Endodermal cell (in vitro differentiated cells): ENCODE measurements at places on chromosomes 11 and 22. TPM values are rescaled to one million over a fixed set of nuclear protein-coding genes. Genes with fewer than 3 reads are reported as not detected.
A peak's percentile ranks its signal among the peaks of the same experiment; 100 is the strongest.

DNA sequence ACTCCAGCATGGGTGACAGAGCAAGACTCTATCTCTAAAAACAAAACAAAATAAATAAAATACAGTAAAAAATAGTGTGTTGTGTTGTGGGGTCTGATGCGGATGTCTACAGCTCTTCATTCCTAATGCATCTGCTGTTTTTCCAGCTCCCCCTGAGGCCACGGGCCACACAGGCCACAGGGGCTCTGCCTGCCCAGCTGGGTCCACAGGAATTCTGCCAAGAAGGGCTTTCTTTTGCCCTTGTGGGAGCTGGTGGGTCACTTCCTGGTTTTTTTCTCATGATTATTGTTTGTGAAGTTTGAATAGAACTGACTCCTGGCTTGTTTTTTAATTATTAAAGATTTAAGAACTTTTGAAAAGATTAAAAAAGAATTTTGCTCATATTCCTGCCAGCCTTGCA, 67.4 kb upstream of the CLDN5 start:
- H3K4me1 ChIP-seq = no peaks in the 10 kb centered on the region
- H3K27me3 ChIP-seq = no peaks in the 10 kb centered on the region
- DNase-seq = no peak
- H3K27ac ChIP-seq = no peak overlapping the region

GRCh38 chr11:130156108-130157022, 3.2 kb upstream of the ST14 start:
- H3K36me3 ChIP-seq = peaks cover 4% of the 10 kb centered on the region
- H3K27me3 ChIP-seq = peaks cover 39% of the 10 kb centered on the region

DNA sequence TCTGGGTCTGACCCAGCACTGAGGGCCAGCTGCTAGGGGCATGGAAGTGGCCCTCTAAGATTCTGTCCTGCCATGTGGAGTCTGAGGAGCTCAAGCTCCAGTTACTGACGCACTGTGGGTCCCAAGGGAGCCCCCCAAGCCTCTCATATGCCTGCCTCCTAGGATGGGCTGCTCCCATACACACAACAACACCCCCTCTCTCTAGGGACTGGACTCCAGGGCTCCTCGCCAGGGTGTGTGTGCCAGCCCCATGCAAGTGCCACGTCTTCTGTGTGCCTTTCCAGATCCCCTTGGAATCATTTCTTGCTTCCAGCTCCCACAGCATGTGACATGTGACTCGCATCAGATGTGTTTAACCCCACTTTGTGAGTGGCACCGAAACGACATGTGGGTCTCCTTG, 234.5 kb downstream of the CEP164 start:
- peaks cover 75% of the 10 kb centered on the region for H3K27me3 ChIP-seq
- H3K4me1 ChIP-seq = peaks cover 4% of the 10 kb centered on the region
- H3K36me3 ChIP-seq = no peaks in the 10 kb centered on the region
- no peak overlapping the region for H3K27ac ChIP-seq

DNA sequence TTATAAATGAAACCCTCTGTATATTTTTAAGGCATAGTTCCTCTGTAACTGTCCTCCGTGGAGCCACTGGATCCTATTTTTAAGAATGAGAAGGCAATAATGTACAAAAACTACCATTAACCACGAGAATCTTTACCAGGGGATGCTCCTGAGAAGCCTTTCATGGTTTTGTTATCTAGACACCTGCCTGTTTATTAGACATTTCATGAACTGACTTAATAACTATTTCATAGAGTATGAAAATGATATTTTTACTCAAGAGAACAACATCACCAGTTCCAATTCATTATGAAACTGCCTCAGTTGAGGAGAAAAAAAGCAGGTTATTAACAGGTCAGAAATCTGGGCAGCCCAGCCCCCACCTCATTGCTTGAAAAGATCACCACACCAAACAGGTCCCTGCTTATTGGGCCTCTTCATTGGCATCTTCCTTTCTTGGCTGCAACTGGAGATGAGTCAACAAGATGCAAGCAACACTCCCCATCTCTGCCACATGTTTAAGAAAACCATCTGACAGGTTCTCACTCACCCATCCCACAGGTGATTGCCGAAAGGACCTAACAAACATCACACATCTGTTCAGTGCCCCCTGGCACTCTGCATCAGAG, 27.8 kb downstream of the ETS1 start:
- H3K4me3 ChIP-seq = no peak overlapping the region
- DNase-seq = no peak
- H3K27me3 ChIP-seq = no peaks in the 10 kb centered on the region
- no peak overlapping the region for H3K27ac ChIP-seq

The NAALAD2 gene
- 7.4 to 9.1 TPM (median 8.8 TPM) in 3 replicates for total RNA-seq

The ALDH3B1 gene
- 0.07 TPM in 1 of 2 replicates, not detected in the other for total RNA-seq

- no peaks in the 10 kb centered on the region for H3K27me3 ChIP-seq
- DNase-seq = no peak
- peaks cover 11% of the 10 kb centered on the region for H3K4me1 ChIP-seq
- H3K27ac ChIP-seq = no peak overlapping the region
- H3K4me3 ChIP-seq = no peak overlapping the region
Measured at GRCh38 chr22:28031383-28031922, 112.4 kb upstream of the PITPNB start.

GRCh38 chr22:41620589-41621098, at the start of gene DESI1:
Gene DESI1 (minus strand): TSS chr22:41621043. CDS start chr22:41620839, 204 bp downstream.
- H3K27ac ChIP-seq = peak within 1 kb of the TSS; percentile 94
- no peaks in the 10 kb centered on the region for H3K4me1 ChIP-seq
- H3K36me3 ChIP-seq = peaks cover 23% of the 10 kb centered on the region
- DNase-seq = no peak
- peak within 1 kb of the TSS; percentile 93 for H3K4me3 ChIP-seq
- no peaks in the 10 kb centered on the region for H3K27me3 ChIP-seq

DNA sequence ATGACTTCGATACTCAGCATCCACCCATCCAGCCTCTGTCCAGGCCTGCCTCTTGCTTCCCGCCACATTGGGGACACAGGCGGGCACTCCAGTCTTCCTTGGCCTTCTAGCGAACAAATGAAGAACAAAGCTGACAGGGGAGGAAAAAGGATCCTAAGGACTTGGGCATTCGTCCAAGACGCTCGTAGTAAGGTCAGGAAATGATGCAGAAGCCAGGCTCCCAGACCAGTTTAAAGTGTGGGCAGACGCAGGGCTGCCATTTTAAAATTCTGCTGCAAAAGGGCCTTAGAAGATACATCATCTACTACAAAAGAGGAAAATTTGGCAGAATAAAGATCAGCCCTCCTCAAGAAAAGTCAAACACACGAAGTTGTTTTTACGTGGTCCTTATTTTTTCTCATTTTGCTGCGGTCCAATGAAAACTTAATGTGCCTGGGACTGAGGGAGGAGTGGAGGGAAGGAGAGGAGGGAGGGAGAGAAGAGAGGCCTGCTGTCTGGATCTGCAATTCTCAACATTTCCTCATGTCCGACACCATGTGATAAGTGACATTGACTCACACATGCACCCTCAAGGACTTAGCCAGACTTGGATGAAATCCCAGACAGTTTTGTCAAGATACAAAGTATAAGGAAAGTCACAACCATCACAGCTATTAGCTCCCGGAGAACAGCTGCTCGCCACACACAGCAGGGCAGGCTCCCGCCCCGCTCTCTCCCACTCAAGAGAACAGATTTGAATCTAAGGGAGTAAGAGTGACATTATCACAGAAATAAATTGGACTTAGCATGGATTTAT, 5.7 kb downstream of the DNAL4 start:
- H3K4me3 ChIP-seq = no peak overlapping the region
- no peaks in the 10 kb centered on the region for H3K27me3 ChIP-seq
- peaks cover 15% of the 10 kb centered on the region for H3K36me3 ChIP-seq
- no peak overlapping the region for H3K27ac ChIP-seq
- H3K4me1 ChIP-seq = no peaks in the 10 kb centered on the region

The PGAP2 gene
- total RNA-seq = 33.8 and 38.5 TPM in 2 replicates

- no peak overlapping the region for H3K4me3 ChIP-seq
- no peaks in the 10 kb centered on the region for H3K36me3 ChIP-seq
- no peak for DNase-seq
- H3K27me3 ChIP-seq = no peaks in the 10 kb centered on the region
- no peaks in the 10 kb centered on the region for H3K4me1 ChIP-seq
Measured at GRCh38 chr11:130391711-130392110, 36.7 kb downstream of the ADAMTS8 start.

The CSRP3 gene
- total RNA-seq = not detected in 3 replicates

- H3K36me3 ChIP-seq = no peaks in the 10 kb centered on the region
- peaks cover 8% of the 10 kb centered on the region for H3K27me3 ChIP-seq
- no peak for DNase-seq
- H3K4me3 ChIP-seq = peak overlapping the region; percentile 2
- no peak overlapping the region for H3K27ac ChIP-seq
Measured at GRCh38 chr11:37504921-37505320, 906.9 kb upstream of the RAG2 start.

GRCh38 chr11:33585586-33586209, 114.9 kb downstream of the C11orf91 start:
- no peaks in the 10 kb centered on the region for H3K27me3 ChIP-seq
- DNase-seq = no peak
- H3K4me1 ChIP-seq = no peaks in the 10 kb centered on the region
- H3K36me3 ChIP-seq = no peaks in the 10 kb centered on the region
- H3K4me3 ChIP-seq = no peak overlapping the region
- H3K27ac ChIP-seq = no peak overlapping the region

GRCh38 chr11:15645201-15645600, 530.5 kb downstream of the INSC start:
- no peaks in the 10 kb centered on the region for H3K27me3 ChIP-seq
- H3K4me1 ChIP-seq = no peaks in the 10 kb centered on the region
- no peak overlapping the region for H3K27ac ChIP-seq
- no peak for DNase-seq
- H3K4me3 ChIP-seq = no peak overlapping the region

DNA sequence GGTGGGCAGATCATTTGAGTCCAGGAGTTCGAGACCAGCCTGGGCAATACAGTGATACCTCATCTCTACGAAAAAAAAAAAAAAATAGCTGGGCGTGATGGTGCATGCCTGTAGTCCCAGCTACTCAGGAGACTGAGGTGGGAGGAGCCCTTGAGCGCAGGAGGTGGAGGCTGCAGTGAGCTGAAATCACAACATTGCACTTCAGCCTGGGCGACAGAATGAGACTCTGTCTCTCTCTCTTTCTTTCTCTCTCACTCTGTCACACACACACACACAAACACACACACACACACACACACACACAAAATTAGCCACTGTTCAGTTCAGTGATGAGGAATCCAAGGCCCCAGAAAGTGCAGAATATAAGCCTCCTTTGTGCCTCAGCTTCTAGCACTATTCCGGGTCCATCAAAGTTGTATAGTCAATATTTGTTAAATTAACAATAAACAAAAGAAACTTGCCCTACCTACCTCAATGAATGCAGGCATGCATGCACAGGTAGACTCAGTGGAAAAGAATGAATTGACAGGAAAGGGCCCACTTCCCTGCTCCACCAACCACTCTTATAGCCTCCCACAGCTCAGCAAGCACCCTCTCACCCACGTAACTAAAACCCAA, 3.9 kb upstream of the SMIM35 start:
- no peaks in the 10 kb centered on the region for H3K4me1 ChIP-seq
- no peak for DNase-seq
- H3K36me3 ChIP-seq = no peaks in the 10 kb centered on the region
- H3K27ac ChIP-seq = no peak overlapping the region
- no peaks in the 10 kb centered on the region for H3K27me3 ChIP-seq
- no peak overlapping the region for H3K4me3 ChIP-seq

DNA sequence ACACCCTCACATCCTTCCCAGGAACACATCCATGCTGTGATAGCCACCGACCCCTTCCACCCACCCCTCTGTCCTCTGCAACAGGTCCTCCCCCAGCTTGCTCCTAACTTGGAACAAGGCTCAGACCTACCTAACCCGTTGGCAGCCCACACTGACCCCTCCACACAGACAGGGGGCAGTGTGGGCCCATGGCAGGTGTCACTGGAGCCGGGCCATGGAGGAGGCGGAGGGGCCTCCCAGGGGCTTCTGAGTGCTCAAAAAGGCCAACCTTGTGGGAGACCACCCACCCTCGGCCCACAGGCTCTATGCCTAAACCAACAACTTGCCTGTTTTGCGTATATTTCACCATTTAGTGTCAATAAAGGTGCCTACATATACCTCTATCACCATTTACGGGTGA, 57.0 kb downstream of the CERK start:
- no peaks in the 10 kb centered on the region for H3K27me3 ChIP-seq
- no peaks in the 10 kb centered on the region for H3K4me1 ChIP-seq
- DNase-seq = no peak

The NOX4 gene
- total RNA-seq = 3.8 and 6.0 TPM in 2 replicates

DNA sequence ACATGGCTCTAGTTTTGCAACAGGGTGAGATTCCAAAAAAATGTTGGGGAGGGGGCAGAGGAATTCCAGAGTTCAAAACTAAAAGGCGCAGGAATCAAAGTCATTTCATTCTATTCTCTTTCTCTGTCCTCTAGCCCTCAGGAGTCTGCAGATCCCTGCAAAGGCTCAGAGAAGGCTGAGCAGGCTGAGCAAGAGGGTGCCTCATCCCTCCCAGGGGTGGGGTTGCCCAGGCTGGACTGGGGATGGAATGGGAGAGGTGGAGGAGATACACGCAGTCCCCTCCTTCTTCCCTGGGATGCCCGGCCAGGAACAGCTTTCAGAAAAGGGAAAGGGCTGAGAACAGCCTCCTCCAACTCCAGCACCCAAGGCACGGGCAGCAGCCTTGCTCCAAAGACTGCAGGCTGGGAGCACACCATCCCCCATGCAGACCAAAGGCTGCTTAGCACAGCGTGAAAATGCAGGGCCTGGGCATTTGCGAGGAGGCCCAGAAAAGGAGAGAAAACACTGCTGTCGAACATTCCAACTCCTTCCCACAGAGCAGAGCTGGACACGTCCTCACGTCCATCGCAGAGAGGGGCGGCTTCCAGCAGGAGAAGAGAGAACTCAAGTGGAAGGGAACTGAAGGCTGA, 51.8 kb downstream of the MN1 start:
- H3K4me1 ChIP-seq = peaks cover 13% of the 10 kb centered on the region
- no peak overlapping the region for H3K4me3 ChIP-seq
- no peaks in the 10 kb centered on the region for H3K36me3 ChIP-seq
- H3K27me3 ChIP-seq = no peaks in the 10 kb centered on the region
- DNase-seq = peak; percentile 82

DNA sequence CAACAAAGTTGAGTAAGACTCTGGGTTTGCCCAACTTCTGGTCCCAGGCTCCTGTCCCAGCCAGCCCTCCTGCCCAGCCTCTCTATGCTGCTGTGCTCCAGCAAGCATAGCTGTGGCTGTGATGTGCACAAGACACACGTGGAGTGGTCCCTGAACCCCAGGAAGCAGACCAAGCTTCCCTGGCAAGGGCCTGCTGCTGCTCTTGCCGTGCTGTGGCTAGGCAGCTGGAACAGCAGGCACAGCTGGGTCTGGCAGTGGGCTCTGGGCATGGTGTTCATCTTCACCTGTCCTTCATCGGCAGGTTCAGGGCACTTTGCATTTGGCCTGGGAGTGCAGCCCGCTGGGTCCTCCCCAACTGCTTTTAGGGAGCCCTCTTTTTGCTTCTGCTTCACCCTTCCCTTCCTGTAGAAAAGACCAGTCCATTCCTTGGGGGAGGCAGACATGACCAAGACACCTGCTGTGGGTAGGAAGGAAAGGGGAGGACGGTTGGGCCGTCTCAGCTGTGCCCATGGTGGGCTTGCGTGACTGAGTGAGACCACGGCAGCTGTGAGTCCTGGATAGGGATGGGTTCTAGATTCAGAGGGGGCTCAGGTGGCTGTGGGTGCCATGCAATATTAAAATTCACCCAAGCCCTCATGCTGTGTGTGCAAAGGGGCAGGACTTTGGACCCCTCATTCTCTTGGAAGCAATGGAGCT, 26.1 kb upstream of the ETS1 start:
- no peak overlapping the region for H3K4me3 ChIP-seq
- no peaks in the 10 kb centered on the region for H3K4me1 ChIP-seq
- no peak overlapping the region for H3K27ac ChIP-seq
- DNase-seq = peak; percentile 33
- H3K36me3 ChIP-seq = no peaks in the 10 kb centered on the region
- peaks cover 34% of the 10 kb centered on the region for H3K27me3 ChIP-seq

- H3K36me3 ChIP-seq = no peaks in the 10 kb centered on the region
- no peaks in the 10 kb centered on the region for H3K4me1 ChIP-seq
- H3K27ac ChIP-seq = no peak overlapping the region
- DNase-seq = no peak
- H3K4me3 ChIP-seq = no peak overlapping the region
Measured at GRCh38 chr11:102573851-102574250, 43.3 kb upstream of the MMP7 start.
